ENCODE measurements at places on chromosomes 1 and 21. TPM values are rescaled to one million over a fixed set of nuclear protein-coding genes. Genes with fewer than 3 reads are reported as not detected.
A peak's percentile ranks its signal among the peaks of the same experiment; 100 is the strongest.

DNA sequence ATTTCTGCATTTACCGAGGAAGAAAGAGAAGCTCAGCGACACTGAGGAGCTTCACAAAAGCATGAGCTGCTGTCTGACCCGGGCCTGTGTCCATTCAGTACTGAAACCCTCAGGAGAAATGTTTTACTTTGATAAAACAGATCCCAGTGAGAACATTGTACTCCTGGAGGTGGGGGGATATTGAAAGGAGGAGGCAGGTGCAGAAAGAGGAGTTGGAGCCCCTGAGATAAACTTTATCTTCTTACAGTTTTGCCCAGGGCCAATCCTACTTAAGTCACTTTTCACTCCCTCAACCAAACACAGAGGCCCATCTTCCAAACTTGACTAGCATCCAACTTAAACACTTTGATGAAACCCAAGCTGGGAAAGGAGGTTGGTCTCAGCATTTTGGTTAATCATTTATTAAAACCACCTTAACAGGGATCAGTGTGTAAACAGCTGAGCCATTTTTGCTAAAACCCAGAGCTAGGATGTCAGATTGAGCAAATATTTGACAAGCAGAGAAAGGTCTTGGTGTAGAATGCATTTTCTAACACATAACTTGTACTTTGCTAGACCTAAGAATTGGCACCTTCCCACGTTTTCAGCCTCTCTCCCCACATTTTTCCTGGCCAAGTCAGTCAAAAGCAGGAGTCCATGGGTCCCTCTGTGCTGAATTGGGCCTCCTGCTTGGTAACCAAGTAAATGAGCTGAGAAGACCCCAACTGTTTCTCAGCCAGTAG lies 32.5 kb upstream of the SARS1 start:
- no peak for DNase-seq

Gene KIF26B
- total RNA-seq = 9.8 TPM

DNA sequence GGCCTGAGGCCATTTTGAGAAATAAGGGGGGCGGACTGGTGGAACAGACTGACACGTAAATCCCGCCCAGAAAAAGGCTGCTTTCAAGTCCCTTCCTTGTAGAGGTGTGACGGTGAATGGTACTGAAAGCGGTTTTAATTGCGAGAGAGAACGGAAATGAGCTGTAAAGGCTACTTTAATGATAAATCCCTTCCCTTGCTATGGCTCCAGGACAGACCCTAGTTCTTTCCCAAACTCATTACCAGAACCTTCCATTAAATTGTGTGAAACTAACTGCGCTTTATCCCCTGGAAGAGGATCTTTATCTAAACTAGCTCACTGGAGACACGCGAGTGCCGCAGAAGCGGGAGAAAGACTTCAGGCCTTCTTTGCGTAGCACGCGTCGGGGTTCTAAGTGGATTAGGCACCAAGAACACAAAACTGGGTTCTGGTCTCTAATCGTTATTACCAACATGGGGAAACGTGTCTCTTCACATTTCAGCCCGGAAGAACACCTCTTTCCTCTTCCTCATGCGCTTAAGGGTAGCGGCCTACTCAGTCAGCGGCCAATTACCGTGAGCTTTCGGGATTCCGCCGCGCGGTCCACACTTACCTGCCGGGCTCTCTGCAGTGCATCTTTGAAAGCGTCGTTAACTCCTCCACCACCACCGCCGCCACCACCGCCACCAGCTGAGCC lies 441 bp downstream of the FUBP1 start:
- DNase-seq = peak; percentile 79

- DNase-seq = no peak
Measured at GRCh38 chr1:201354901-201355295, 22.6 kb downstream of the TNNT2 start.

DNA sequence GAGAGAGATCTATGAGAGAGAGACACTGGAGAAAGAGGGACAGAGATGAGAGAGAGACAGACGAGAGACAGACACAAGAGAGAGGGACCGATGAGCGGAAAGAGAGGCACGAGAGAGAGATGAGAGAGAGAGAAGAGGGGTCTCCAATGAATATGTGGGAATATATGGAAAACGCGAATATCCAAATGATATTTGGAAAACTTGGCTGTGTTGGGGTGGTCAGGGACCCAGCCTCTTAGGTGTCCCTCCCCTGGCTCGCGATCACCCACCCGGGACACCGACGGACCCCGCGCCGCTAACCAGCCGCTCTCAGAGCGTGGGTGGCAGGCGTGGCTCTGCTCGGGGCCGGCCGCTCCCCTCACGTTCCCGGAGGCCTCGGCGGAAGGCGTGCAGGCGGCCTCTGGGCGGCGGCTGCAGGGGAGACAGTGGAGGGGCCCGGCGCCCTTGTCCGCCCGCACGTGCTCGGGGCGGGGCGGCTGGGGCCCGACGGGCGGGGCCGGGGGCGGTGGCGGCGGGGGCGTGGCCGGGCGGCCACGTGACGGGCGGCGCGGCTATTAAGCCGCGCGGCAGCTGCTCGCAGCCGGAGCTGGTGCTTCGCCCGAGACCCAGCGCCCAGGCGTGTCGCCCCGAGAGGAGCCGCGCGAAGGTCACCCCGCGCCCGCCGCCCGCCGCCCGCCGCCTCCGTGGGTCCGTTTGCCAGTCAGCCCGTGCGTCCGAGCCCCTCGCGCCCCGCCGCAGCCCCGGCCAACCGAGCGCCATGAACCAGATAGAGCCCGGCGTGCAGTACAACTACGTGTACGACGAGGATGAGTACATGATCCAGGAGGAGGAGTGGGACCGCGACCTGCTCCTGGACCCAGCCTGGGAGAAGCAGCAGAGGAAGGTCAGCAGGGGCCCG lies at the start of gene ACTN2:
Gene ACTN2, plus strand, starts transcription at position 583 of the 898 bp plus-strand sequence. Its CDS starts 175 bp downstream, at position 758.
- DNase-seq = peak; percentile 5

- no peak for DNase-seq
Measured at GRCh38 chr1:225608014-225608796, 44.7 kb downstream of the ENAH start.

DNA sequence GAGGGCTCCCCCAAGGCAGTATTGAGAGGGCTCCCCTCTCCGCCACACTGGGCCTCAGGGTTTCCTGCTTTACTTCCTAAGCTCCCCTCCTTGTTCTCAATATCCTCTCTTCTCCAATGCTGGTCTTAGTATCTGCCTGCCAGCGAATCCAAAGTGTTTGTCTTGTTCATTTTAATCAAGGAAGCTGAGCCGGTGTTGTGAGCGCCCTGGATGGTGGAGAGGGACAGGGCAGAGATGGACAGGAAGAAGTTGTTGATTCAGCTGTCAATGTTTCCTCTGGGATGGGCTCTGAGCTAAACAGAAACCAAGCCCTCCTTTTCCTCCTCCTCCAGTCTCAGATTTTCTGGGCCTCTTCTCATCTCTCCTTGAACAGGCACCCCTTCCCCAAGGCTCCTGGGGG lies 5.4 kb downstream of the OLFML3 start:
- DNase-seq = no peak

Gene IGSF21
- total RNA-seq = not detected

GRCh38 chr21:44905728-44906090 lies 15.0 kb downstream of the ITGB2 start:
- no peak for DNase-seq

GRCh38 chr1:177165069-177165439 lies 542 bp upstream of the ASTN1 start:
- no peak for DNase-seq

Gene S100A3
- total RNA-seq = 4.3 TPM

- no peak for DNase-seq
Measured at GRCh38 chr1:55854911-55855310, 639.7 kb upstream of the USP24 start.

GRCh38 chr21:44085491-44086321 lies 21.5 kb upstream of the PWP2 start:
- DNase-seq = peak; percentile 92

Gene GCSAML
- total RNA-seq = not detected

- DNase-seq = peak; percentile 93
Measured at GRCh38 chr1:153532769-153533599, 2.8 kb downstream of the S100A6 start.

GRCh38 chr1:154241703-154242351 lies 21.1 kb downstream of the UBAP2L start:
- DNase-seq = no peak

GRCh38 chr21:20856926-20857325 lies 141.3 kb upstream of the NCAM2 start:
- DNase-seq = no peak

Gene ATP13A2
- total RNA-seq = 38.9 TPM

DNA sequence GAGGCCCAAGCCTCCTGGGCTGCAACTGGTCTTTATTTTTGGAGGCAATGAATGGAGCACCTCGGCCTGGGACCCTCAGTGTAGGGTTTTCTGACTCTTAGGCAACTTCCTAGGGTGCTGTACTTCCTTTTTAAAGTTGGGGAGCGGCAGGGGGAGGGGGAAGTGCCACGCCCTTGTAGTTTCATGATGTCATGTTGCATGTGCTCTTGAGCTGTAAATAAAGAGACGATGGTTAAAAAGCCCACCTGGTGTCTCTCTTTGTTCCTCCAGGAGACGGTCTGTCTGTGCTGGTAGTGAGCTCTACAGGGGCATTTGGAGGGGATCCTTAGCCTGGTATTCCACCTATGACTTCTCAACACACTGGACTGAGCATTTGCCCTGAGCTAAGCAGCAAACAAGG lies 10.3 kb upstream of the AGTRAP start:
- no peak for DNase-seq

- DNase-seq = no peak
Measured at GRCh38 chr1:59357645-59358320, 60.9 kb downstream of the FGGY start.

- no peak for DNase-seq
Measured at GRCh38 chr1:183871601-183872000, 66.7 kb downstream of the RGL1 start.

DNA sequence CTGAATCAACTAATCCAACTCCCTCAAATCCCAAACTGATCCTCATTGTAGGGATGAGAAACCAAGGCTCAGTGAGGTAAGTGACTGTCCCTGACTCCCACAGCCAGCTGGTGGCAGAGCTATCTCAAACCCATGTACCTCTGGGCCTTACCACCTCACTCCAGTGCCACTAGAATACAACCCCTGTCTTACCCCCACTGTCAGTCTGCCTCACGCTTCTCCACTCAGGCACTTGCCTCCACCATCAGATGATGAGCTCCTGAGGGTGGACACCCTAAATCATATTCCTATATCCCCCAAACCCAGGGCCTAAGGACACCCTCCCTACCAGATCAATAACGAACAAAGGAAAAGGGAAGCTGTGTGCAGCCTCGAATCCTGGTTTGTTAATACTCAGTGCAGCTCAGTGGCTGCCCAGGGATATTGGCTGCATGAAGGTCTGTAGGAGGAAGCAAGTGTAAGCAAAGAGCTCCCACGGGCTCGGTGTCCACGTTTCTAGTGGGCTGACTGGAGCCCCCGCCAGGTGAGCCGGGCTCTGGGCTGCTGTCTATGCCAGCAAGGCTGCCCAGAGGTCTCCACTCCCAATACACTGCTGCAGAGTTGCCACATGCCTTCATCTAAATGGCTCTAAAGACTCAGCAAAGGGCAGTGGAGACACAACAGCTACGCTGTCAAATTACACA lies 533.4 kb downstream of the MATN1 start:
- DNase-seq = no peak

Gene SPRR2G
- not detected for total RNA-seq

Gene OR2T29
- total RNA-seq = not detected

DNA sequence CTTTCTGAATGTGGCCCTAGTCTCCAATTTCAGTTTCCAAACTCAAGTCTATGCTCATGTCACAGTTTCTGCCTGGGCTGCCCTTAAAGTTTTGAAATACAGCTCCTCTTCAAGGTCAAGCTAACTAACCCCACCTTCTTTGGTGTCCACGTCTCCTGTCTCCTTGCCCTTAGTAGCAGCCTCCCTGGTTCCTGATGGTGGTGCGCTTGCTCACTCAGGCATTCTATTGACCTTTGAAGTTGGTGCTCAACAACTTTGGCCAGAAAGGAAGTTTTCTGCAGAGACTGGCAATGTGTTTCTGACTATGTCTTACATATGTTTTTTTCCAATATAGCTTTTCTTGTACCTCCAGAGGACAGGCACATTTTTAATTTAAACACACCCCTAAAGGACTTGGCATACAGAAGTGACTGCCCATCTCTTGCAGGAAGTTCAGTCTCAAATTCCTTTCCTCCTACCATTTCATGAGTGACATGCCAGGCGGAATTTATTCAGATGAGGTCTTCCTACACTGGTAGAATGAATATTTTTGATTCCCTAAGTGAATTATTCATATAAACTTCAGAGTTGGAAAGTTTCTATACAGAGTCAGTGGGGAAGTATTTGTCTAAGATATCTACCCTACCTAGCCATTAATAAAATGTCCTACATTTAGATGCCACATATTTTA lies 364.3 kb upstream of the USP24 start:
- DNase-seq = no peak

GRCh38 chr1:155040358-155041093 lies 6.9 kb downstream of the DCST1 start:
- no peak for DNase-seq

DNA sequence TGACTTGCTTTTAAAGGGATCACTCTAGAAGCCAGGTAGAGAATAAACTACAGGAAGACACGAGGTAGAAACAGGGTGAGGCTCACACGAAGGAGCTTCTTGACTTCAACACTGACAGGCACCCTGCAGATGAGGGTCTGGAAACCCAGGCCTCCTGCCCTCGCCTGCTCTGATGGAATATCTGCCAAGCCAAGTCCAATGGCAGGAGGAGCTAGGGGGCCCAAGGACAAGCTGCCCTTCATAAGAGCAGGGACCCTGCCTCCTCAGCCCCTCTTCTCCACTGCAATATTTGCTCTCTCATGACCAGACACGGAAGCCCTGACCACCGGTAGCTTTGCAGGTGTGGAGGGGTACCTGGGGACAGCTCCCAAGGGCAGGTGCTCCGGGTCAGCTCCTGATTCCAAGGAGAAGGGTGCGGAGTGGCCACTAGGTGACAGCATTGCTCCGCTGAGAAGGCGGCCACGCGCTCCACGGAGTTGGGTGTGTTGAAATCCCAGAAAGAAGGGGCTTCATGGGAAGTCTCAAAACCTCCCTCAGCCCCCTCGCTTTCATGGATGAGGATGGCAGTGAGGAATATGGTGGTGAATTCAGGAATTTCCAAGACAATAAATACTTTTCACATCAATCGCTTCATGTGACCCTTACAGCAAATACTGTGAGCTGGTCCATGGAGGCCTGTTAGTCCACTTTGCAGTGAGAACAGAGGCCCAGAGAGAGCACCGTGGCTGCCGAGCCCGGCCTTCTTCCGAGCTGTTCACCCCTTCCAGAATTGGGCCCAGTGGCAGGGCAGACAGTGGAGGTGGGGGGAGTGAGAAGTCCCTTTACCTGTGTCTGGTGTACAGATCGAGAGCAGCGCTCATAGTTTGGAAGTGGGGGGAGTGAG lies 33.2 kb upstream of the PAX7 start:
- DNase-seq = peak; percentile 68

DNA sequence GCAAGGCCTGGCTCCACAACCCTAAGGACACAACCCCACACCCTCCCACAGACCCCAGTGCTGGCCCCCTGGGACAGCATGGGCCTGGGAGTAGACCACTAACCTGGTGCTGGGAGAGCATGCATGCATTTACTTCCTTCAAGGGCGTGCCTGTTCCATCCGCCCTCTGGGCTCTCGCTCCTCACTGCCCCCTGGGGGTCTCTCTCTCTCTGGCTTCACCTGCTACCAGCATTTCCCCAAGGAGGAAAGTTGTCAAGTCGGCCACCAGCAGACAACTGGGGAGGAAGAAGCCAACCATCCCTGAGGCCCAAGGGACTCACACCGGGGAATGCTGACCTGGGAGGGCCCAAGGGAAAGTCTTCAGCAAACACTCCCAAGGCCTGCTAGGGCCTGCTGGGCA lies 6.5 kb downstream of the LRP8 start:
- no peak for DNase-seq
